Stimulated activated CD8-positive, alpha-beta memory T cell treated with anti-CD3 and anti-CD28 coated beads, Interleukin-4, amount 100 ng/mL, for 48 hours (primary cell): ENCODE measurements at places on chromosomes 2 and 18.

DNA sequence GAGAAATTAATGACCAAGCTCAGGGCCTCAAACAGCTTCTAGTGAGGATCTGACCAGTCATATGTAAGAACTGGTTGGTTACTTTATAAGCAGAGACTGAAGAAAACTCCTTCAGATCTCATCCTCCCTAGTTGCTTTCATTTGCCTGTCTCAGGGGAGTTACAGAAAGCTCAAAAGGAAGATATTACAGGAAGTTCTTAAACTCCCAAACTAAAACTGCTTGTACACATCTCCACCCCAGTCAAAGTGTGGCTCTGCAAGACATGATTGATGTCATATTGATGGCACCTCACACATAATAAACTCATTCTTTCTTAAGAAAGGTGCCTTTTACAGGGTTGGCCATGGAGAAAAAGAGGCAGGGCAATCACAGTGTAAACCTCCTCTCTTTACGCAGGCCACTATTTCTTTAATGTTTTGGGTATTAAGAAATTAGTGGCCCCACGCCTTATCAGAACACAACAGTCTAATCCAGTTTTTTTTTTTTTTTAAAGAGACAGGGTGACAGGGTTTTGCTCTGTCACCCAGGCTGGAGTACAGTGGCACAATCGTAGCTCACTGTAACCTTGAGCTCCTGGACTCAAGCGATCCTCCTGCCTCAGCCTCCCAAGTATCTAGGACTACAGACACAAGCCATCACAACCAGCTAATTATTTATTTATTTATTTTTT, 62.6 kb upstream of the STK17B start:
- DNase-seq: no peak

DNA sequence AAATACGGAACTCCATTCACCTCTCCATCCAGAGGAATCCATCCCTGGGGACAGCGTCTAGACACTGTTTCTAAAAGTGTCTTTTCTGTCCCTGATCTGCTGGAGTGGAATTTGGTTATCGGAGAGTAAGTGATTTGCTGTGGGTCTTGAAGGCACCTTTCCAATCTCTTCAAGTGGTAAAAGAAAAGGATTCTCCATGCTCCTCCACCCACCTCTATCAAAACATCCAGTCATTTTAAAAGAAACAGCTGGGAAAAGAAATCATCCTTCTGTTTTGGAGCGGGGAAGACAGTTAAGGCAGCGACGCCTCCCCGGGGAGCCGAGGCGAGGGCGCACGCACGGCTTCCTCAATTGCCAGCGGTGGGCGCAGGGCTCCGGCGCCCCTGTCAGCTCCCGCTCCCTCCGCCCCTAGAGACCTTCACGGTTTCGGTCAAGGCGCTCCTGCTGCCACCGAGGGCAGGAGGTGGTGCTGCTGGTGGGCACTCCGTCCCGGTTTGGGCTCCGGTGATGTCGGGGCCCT, 547 bp downstream of the SLC35F5 start:
- DNase-seq: peak; percentile 68

GRCh38 chr2:44616667-44617155, 255.0 kb downstream of the CAMKMT start:
- no peak for DNase-seq

- DNase-seq: no peak
These were observed 10.0 kb upstream of the AGFG1 start for GRCh38 chr2:227461811-227462461.

DNA sequence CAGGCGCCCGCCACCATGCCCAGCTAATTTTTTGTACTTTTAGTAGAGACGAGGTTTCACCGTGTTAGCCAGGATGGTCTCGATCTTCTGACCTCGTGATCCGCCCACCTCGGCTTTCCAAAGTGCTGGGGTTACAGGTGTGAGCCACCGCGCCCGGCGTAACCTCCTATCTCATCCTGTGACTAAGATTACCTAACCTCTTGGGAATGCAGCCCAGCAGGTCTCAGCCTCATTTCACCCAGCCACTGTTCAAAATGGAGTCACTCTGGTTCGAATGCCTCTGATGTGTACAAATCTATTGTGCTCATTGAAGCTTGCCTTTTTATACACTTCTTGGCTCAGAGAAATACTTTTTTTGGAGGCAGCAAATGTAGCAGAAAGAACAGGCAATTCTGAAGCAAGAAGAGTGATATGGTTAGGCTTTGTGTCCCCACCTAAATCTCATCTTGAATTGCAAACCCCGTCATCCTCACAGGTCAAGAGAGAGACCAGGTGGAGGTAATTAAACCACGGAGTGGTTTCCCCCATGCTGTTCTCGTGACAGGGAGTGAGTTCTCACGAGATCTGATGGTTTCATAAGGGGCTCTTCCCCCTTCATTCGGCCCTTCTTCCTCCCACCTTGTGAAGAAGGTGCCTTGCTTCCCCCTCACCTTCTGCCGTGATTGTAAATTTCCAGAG, 60.6 kb downstream of the SLC4A3 start:
- no peak for DNase-seq

DNA sequence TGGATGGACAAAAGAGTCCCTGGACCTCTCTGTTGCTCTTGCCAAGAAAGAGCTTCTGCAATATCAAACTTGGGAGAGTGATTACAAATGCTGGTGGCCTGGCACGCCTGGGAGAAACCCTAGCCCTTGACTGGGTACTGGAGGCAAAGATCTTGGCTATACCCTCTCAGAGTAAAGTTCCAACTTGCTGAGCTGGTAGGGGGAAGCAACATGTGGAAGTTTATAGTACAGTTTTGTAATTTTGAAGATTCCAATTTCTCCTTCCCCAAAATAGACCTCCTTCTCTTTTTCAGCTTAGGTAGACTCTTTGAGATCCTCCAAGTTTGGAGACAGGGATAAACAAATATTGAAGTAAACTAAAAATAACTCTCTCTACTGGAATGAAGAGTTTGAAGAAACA, 645.3 kb downstream of the NR4A2 start:
- DNase-seq: no peak

DNA sequence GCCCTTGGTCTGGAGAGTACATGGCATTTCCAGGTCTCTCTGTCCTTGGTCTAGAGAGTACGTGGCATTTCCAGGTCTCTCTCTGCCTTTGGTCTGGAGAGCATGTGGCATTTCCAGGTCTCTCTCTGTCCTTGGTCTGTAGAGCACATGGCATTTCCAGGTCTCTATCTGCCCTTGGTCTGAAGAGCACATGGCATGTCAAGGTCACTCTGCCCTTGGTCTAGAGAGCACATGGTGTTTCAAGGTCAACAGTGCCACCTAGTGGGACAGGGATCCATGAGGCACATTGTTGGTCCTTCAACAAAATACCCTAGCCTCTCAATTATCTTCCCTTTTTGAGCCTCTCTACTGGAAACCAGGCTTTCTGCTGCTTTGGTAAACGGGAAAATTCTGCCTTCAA, 250.2 kb downstream of the OTX1 start:
- DNase-seq: no peak

GRCh38 chr18:61921621-61922235, 28.9 kb upstream of the RNF152 start:
- no peak for DNase-seq

- no peak for DNase-seq
These were observed 166.6 kb upstream of the TANK start for GRCh38 chr2:160993654-160994061.

DNA sequence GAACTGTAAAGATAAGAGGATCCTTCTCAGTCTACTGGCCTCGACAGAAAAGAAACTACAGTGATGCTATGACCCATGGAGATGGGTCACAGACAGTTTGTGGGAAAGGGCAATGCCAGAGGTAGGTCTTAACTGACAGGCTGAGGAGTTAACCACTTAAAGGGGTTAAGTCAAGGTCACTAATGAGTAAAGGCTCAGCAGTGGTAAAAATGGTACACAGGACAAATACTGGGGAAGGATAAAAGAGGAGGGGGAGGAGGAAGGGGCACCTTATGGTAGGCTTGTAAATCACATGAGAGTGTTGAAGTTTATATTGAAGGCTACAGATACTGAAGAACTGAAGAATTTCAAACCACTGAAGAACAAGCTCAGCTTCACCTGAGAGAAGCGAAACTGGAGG, 9.9 kb downstream of the IER3IP1 start:
- no peak for DNase-seq

- no peak for DNase-seq
These were observed 99.2 kb upstream of the FOSL2 start for GRCh38 chr2:28293416-28293815.

DNA sequence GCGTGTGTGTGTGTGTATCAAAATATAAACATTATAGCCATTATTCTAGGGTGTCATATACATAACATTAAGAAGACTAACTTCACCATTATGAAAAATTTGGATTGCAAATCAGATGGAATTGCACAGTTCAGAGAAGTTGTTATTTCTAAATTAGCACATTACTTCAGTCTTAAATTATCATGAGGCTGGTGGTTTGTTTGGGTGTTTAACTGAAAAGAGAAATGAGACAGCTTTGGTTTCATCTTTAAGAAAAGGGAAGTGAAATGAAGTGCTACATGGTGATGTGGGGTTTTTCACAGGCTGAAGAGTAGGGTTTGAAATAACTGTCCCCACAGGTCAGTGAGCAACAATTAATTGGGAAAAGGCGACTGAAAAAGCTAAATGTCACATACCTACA, 161.2 kb upstream of the XIRP2 start:
- DNase-seq: no peak

GRCh38 chr2:212032032-212032431, 506.6 kb downstream of the ERBB4 start:
- DNase-seq: no peak

DNA sequence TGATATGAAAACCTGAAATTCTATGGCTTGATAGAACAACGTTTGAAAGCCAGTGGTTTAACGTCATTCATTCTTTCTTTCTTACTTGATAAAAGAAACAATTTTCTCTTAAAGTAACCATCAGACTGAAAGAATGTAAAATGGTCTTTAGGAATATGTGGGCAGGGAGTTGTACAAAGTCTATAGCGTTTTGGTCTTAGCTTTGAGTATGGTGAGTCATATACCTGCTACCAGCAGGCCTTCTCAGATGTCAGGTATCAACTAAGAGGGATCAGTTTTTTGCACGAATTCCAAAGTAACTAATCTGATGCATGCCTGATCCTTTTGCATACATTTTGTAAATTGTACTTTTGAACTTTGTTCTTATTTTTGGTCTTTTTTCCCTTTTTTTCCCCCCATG, 101.5 kb upstream of the DSEL start:
- no peak for DNase-seq

GRCh38 chr2:71060871-71061270, 7.6 kb upstream of the NAGK start:
- DNase-seq: no peak

GRCh38 chr2:239061824-239062570, 214.1 kb downstream of the TWIST2 start:
- no peak for DNase-seq

GRCh38 chr18:57083485-57083884, 63.4 kb upstream of the BOD1L2 start:
- DNase-seq: no peak

GRCh38 chr2:2812117-2812516, 481.0 kb upstream of the MYT1L start:
- no peak for DNase-seq

DNA sequence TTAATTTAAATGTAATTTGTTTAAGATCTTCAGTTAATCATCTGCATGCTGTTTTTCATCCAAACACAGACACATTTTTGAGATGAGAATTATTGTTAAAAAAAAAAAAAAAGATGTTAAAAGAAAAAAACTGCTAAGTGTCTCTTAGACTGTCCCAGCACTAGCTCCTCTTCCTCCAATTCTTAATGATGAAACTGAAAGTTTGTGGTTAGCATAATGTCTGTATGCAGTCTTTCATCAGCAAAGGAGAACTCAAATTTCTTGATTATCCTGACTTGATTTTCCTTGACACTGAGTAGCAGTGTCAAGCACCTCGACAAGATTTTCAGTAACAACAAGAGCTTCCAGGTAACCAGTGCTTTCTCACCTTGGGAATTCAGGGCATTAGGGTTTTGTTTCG, 274.4 kb downstream of the LRRTM1 start:
- no peak for DNase-seq

DNA sequence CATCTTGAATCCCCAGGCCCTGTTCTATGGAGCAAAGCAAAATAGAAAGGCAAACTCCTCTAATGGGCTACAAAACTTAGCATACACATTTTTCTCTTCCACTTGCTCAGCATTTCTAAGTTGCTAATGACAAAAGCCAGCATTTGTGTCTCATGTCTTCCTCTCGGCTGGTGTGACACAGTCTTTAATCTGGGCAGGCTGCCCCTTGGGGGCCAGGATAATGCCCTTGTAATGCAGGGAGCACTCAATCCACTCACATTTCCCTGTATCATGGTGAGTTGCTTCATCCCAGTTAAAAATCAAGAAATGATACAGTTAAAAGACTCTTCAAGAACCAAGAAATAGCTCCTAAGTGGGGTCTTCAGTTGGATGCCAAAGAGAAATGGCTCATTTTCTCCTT, 109.1 kb upstream of the FBXO11 start:
- no peak for DNase-seq

GRCh38 chr2:179222076-179222475, 42.6 kb downstream of the SESTD1 start:
- DNase-seq: no peak

GRCh38 chr2:181309586-181309985, 147.6 kb upstream of the ITGA4 start:
- DNase-seq: no peak

DNA sequence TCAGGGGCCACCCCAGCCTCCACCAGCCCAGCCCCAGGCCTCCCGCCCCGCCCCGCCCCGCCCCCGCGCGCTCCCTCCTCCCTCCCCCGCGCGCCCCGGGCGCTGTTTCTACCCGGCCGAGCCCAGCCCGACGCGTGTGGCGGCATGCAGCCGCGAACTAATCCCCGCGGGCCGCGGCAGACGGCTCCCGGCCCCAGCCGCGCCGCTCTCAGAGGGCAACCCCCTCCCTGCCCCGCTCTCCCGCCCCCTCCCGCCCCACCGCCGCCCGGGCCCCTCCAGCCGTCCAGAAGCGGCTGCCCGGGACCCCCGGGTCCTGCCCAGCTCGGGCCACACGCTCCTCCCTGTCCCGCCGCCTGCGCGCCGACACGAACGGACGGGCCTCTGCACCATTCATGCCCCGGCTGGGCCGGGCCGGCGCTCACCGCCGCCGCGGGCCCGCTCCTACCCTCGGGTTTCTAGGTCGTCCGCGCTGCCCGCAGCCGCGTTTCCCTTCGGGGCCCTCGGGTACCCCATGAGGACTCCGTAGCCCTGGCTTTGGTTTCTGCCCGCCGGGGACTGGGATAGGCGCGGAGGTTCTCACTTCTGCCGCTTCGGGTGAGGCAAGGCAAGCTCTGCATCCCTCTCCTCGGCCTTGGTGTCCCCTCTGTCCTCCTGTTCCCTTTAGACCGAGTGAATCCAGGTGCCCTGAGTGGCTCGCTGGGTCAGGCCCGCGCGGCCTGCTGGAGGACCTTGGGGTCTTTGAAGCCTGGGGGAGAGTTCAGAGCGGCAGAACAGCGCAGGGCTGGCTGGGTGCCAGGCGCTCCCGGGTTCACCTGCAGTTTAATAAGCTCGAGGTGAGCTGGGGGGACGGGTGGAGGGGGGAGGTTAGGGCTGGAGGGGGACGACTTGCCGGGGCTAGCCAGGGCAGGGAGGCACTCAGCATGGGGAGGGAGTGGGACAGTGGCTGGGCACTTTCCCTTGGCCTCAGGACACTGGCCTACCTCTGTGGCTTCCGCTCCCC, 3.1 kb downstream of the WNT10A start:
- no peak for DNase-seq

- no peak for DNase-seq
These were observed 366.7 kb downstream of the FIGN start for GRCh38 chr2:163369111-163369510.
